HAP-1 (cell line): ENCODE measurements at places on chromosomes 7 and 10.
A peak's percentile ranks its signal among the peaks of the same experiment; 100 is the strongest.

DNA sequence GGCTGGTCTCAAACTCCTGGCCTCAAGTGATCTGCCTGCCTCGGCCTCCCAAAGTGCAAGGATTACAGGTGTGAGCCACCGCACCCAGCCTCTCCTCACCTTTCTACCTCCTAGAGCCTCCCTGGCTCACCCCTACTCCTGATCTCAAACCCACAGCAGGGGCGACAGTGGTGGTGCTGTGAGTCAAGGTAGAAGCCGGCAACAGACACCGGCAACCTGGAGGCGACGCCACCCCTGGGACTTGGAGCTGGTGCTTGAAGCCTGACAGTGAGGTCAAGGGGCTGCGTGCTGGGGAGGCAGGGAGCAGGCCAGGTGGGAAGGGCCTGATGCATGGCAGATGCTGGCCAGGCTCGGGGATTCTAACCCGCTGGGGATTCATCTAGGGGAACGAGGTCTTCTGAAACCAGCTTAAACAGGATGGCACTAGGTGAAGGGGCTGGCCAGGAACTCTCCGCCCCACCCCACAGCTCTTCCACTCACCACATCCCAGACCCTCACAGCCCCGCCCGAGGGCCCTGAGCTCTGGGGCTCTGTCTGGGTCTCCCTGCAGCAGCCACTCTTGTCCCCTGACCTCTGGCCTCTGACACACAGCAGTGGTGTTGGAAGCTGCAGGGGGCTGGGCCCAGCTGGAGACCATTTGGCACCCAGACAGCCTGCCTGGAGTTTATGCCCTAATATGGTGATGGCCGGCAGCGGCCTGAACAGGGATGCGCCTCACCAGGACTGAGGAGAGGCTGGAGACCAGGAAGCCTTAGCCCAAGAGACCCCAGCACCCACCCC, 16.4 kb downstream of the KCNH2 start:
- no peak for DNase-seq

GRCh38 chr7:133481676-133482075, 228.8 kb downstream of the EXOC4 start:
- no peak for DNase-seq

GRCh38 chr10:110918269-110918642, 724 bp downstream of the BBIP1 start:
- DNase-seq, result peak; percentile 98

- DNase-seq, result no peak
These were observed 251.3 kb downstream of the SFMBT2 start for GRCh38 chr10:7159517-7159916.

- no peak for DNase-seq
These were observed 547.7 kb upstream of the GALNT17 start for GRCh38 chr7:70583965-70584883.
